NCI-H1436 treated with DMSO at 0.1 percent for 48 hours (cell line): ENCODE measurements at places on chromosomes 1 and 21.
A peak's percentile ranks its signal among the peaks of the same experiment; 100 is the strongest.

GRCh38 chr1:40411294-40411693, 37.8 kb downstream of the SMAP2 start:
- DNase-seq = no peak

GRCh38 chr21:44418876-44419230, 36.5 kb upstream of the LRRC3 start:
- no peak for DNase-seq

GRCh38 chr1:165884690-165885304, 57.4 kb downstream of the UCK2 start:
- no peak for DNase-seq

- DNase-seq = no peak
Observed at GRCh38 chr21:44699502-44700001, 2.6 kb downstream of the KRTAP10-12 start.

DNA sequence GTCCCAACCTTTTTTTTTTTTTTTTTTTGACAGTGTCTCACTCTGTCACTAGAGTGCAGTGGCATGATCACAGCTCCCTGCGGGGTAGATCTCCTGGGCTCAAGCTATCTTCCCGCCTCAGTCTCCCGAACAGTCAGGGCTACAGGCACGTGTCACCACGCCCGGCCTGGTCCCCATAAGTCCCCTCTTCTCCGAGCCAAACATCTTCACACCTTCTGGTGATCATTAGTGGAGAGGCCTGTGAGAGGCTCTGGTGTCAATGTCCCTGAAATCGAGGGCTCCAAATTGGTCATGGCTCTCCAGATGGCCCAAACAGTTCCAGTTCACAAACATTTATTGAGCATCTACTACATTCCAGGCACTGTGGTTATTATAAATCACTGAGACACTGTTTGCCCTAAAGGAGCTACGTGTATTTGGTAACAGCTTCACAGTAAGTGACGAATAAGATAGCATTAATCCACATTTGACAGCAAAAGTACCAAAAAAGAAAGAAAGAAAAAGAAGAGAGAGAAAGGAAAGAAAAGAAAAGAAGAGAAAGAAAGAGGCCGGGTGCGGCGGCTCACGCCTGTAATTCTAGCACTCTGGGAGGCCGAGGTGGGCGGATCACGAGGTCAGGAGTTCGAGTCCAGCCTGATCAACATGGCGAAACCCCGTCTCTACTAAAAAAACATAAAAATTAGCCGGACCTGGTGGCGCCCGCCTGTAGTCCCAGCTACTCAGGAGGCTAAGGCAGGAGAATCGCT, 867 bp upstream of the TIMM17A start:
- DNase-seq = no peak

- no peak for DNase-seq
Observed at GRCh38 chr1:9278116-9278515, 14.6 kb upstream of the SPSB1 start.

DNA sequence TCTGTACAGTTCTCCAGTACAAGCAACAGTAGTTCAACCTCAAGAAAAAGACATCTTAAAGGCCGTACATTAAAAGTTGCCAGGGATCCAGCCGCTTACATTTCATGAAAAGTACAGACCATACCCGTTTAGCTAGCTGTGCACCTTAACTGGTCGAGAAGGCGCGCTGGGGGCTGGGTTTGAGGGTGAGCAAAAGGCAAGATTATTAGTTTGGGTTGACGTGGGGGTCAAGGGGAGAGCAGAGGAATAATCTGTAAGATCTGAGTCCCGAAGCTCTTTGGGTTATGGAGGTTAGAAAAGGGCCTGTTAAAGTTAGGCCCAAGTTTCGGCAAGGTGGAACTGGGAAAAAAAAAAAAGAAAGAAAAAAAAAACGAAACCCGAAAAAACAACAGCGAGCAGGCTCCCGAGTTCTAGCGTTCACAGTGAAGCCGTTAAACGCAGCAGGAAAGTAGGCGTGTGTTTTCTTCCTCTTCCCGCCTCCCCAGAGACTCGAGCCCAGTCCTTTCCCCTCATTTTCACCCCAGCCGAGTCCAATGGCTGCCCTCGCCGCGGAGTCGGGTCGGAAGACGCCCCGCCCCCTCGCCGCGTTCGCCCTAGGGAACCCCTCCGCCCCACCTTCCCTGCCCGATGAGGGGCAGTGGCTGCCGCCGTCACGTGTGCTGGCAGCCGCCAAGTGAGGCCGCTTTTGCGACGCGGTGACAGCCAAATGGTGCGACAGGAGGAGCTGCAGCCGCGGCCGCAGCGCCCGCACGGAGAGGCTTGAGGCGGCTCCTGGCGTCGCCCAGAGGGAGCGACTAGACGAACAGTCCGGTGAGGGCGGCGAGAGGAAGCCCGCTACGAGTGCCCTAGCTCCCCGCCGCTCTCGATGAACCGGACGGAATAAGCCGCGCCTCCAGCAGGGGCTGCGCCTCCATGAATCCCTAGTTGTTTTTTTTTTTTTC, at the start of gene PKN2:
Gene PKN2 (plus strand): TSS at position 733 of the 941 bp plus-strand sequence. CDS start 308 bp downstream, outside the sequence.
- peak; percentile 92 for DNase-seq

DNA sequence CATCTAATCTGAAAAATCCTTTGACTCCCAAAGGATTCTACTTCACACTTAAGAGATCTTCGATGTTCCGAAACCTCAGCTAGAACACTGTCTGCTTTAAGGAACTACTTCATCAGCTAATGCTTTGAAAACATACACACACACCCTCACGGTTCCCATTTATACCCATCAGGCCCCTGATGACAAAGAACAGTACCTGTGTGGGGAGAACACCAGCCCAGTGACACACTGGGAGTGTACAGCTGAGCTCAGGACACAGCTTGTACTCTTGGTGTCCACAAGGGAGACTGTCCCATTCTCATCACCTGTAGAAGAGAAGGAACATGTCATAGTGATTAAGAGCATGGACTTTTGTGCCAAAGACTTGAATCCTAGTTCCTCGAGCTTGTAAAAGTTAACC, 6.6 kb downstream of the WDR77 start:
- DNase-seq = no peak

DNA sequence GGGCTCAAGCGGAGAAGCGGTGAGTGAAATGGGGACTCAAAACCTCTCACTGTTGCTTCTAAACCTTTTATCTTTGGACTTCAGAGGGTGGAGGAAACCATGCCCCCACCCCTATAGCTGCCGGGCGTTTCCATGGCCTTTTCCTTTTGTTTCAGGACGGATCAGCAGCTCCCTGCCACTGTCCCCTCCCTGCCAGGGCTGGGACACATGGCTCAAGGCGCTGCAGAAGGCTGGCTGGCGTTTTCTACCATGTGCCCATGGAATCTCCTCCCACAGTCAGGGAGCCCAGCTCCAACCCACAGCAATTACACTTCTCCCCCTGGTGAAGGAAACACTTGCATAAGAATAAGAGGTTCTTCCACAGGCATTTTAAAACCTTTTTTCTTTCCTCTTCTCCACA, 812.7 kb downstream of the PLA2G4A start:
- no peak for DNase-seq

DNA sequence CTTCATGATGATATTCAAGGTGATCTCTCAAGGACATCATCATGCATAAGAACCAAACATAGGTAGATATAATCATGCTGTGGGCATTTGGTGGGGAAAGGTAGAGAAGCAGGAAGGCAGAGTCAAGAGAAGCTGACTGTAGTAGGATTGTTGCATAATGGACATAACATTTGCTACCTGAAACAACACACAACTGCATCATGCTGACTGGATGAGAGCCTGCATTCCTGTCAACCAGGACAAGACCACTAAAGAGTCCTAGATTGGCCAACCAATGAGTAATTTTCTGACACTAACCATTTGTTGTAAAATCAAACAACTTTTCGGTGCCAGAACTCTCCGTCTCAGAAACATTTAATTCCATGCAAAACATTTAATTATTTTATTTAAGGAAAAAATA, 377.2 kb downstream of the PLPP3 start:
- DNase-seq = no peak

DNA sequence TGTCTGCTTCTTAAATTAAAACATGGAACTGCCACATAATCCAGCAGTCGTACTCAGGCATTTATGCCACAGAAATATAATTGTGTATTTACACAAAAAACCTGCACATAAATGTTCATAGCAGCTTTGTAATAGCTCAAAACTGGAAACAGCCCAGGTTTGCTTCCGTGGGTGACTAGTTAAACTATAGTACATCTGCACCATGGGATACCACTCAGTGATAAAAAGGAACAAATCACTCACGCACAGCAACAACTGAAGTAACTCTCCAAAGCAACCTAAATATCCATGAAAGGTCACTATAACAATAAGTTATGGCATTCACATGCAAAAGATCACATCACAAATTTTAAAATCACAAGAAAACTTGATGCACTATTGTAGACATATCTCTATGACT, 64.4 kb downstream of the KCNT2 start:
- DNase-seq = no peak

- no peak for DNase-seq
Observed at GRCh38 chr1:169576241-169576934, 9.9 kb downstream of the F5 start.

GRCh38 chr1:111462370-111463028, 11.3 kb upstream of the C1orf162 start:
- DNase-seq = no peak

DNA sequence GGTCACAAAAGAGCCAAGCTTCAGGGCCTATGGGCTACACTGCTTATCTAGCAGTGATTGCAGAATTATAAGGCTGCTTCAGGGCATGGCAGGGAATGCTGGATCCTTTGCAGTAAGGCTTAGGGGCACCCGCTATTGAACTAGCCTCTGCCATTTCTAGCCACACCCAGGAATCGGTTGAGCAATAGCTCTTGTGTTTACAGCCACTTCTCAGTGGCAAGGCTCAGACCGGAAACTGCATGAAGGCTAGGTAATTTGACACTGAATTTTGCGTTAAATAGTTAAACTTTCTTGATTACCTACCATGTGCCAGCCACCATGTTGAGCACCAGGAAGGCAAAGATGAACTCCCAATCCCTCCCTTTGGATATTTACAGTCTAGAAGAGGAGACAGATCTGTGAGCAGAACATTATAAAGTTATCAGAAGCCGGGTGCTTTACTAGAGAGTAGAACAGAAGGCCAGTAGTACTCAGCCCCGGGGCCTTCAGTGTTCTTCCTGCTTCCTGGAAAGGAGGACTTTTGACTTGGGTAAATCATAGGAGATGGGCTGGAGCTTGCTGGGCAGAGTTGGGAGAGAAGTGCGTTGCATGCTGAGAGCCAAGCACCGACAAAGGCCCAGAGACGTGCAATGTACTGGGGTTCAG, 98.6 kb upstream of the LPGAT1 start:
- DNase-seq = peak; percentile 86

- no peak for DNase-seq
Observed at GRCh38 chr1:166111430-166111829, 55.4 kb downstream of the FAM78B start.

- no peak for DNase-seq
Observed at GRCh38 chr1:65509912-65510680, 89.6 kb downstream of the LEPR start.

- no peak for DNase-seq
Observed at GRCh38 chr1:84152649-84153056, 8.6 kb downstream of the PRKACB start.

DNA sequence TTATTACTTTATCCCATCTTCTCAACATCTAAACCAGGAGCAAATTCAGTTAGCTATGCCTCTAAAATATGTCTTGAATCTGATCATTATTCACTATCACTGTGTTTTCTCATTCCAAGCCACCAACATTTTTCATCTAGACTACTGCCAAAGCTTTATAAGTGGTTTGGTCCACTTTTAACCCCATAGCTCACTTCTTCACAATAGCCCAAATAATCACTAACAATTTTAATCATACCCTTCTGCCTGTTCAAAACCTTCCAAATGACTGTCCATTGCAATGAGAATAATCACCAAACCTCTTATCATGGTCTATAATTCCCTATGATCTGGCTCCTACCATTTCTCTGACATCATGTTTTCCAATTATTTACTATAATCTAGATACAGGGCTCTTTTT, 149.8 kb upstream of the ZNHIT6 start:
- DNase-seq = no peak

DNA sequence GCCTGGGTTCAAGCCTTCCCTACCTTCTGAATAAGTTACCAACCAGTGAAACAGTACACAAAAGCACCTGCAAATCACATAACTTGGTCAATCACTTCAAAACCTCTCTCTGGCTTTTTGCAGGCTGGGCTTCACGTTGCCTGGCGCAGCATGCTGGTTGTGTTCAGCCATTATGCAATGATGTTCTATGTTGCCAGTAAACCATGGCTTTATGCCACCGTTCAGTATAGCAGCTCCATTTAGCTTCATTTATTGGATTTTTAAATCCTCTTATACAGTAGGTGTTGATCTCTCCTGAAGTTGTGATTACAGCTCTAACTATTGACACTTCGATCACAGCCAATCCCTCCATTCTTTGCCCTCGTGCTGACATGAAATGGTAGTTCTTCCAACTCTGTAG, 233.6 kb upstream of the PTBP2 start:
- DNase-seq = no peak

GRCh38 chr1:8169364-8170058, 143.4 kb upstream of the ERRFI1 start:
- peak; percentile 36 for DNase-seq

- no peak for DNase-seq
Observed at GRCh38 chr1:58072450-58072849, 474.1 kb downstream of the OMA1 start.

- DNase-seq = no peak
Observed at GRCh38 chr1:220325306-220325995, 53.2 kb upstream of the RAB3GAP2 start.

GRCh38 chr1:2393471-2393877, 1.8 kb downstream of the RER1 start:
- no peak for DNase-seq

DNA sequence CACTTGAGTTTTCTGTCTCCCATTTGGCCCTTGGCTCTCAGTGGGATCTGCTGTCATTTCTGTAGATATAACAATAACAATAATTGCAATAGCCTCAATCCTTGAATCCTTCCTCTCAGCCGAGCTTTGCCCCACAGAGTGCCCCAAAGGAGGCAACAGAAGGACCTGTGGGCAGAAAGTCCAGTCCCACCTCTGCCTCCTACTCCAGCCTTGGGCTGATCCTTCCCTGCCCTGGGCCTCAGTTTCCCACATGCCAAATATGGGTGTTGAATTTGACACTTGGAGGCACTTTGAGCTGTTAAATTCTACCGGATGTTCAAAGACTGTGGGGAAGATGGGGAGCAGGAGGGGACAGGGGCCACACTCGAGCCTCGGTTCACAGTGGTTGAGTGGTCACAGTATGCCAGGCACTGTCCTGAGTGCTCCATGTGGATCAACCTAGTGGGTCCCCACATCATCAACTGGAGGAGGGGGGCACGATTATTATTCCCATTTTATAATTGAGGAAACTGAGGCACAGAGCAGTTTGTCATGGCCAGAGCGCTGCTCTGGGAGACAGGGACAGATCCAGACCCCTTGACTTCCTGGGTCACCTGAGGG, 307.1 kb downstream of the MATN1 start:
- no peak for DNase-seq

- no peak for DNase-seq
Observed at GRCh38 chr1:115729756-115730155, 38.8 kb downstream of the CASQ2 start.

- DNase-seq = no peak
Observed at GRCh38 chr1:45883658-45884057, 80.2 kb downstream of the MAST2 start.

GRCh38 chr1:7827126-7827955, 25.5 kb downstream of the UTS2 start:
- no peak for DNase-seq

GRCh38 chr1:15413563-15414444, 4.1 kb downstream of the EFHD2 start:
- DNase-seq = no peak
